ENCODE measurements at places on chromosomes 3 and 15.

DNA sequence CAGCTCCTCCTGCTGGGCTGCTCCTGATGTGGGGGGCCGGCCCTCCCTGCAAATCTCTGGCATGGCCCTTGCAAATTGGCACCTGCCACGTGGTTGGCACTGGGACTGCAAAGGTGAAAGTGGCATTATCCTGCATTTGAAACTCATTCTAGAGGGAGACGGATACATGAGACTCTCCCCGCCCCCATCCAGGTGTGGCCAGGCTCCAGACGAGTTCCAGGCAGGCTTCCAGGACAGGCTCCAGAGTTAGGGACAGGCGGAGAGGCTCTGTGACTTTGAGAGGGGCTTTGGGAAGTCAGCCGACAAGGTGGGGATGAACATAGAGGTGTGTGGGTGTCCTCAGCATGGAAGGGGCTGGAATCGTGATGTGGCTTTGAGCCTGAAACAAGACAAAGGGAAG, 178.5 kb downstream of the APBA2 start:
- DNase-seq: no peak

DNA sequence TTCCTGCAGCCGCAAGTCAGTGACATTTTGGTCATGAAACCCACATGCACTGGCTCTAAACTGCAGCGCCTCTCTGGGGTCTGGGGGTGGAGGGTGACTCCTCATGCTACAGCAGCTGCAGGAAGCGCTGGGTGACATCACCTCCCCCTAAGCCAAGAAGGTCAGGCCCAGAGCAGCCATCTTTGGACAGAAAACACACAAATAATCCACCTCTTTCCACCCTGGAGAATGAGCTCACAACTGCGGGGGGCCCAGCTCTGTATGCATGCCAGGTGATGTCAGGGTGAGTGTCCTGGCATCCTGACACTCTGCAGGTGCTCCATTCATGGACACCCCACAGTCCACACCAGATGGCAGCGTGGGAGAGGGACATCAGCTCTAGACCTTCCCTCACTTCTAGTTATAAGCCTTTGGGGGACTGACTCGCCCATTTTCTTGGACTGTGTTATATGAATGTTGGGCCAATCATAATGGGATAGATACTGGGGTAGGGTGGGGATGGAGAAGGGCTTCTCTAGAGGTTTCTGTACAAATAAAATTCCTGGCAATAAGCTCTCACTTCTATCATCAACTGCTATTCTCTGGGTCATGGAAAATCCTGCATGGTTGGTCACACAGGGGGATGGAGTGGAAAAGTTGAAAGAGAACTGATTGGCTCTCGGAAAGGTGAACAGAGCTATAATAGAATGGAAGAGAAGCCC, 70.7 kb upstream of the THBS1 start:
- no peak for DNase-seq

- no peak for DNase-seq
These were observed 68.6 kb downstream of the KAT2B start for GRCh38 chr3:20108869-20109268.

GRCh38 chr15:71146580-71146982, 31.3 kb downstream of the THSD4 start:
- DNase-seq: peak; percentile 4

Data from NCI-H1092 (cell line).